Femur (tissue), 1 donor: ENCODE measurements at places on chromosomes 16 and 17.

GRCh38 chr17:51046514-51047384 lies 73.9 kb downstream of the SPAG9 start:
- peak; percentile 87 for DNase-seq

GRCh38 chr17:28796062-28796461 lies 46.5 kb downstream of the FAM222B start:
- DNase-seq, result no peak

- DNase-seq, result peak; percentile 73
Measured at GRCh38 chr16:53089434-53090285, 34.9 kb downstream of the CHD9 start.

DNA sequence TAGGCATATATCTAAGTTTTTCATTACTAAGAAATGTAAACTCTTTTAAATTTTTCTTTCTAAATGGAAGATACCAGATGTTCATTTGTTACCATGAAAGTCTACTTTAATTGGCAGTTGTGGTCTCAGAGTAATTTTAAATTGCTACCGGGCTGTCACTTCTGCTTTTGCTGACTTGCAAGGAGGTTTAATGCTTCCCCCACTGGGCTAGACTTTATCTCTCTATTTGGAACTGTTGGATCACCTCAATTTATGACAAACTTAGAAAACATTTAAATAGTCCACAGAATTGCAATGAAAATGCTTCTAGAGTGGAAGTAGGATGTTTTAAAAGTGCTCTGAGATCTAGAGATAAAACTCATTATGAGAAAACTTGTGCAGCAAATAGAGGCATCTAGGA lies 479.8 kb upstream of the GOT2 start:
- DNase-seq, result no peak

DNA sequence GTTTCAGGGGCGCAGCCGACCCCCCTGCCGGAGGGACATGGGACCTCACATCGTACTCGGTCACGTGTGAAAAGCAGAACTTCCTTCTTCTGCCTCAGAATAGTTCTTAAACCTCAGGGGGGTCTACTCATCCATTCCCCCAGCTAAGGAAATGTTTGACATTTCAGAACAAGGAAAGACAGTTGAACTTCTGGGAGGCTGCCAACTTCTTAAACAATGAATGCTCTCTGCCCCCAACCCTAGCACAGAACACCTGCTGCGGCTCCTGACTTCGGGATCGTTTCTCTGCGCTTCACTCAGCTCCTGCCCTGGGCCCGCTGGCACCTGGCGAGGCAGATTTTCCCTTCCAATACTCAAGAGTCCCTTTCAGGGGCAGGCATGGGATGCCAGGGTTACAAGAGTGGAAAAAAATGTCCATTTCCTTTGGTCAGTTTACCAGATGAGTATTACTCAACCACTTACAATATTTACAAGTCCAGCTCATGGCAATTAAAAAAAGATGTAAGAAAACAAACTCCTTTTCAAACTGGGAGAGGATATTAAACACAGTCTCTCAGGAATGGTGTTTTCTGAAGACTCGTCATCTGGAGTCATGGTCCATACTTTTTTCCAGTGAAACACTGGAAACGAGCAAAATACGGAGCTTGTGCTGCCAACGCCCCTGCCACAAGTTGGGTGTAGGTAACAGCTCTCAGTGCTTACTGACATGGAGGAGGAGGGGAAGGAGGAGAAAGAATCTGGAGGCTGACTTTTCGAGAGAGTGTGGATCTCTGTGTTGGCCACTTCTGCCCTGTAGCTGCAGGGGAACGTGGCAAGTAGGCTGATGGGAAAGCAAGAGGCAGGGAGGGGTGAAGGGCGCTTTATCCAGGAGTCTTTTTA lies 235.7 kb downstream of the NTN1 start:
- DNase-seq, result no peak

DNA sequence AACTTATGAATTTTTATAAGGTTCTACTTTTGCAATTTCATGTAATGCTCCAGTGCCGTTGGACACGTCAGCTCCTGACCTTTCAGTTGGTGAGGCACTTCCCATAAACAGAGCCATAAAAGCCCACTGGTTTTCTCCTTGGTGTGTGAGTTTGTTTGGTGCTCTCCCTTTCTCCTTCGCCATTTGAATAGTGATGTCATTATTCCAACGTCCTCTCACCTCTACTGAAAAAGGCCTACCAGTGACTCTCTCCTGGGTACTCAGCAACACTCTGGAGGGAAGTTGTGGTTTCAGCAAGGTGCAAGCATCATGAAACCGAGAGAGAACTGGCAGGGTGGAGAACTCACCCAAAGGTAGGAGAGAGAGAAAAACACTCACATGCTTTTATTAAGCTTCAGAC lies 29.6 kb upstream of the HNF1B start:
- DNase-seq, result no peak

- peak; percentile 53 for DNase-seq
Measured at GRCh38 chr17:66673668-66674276, 161.1 kb upstream of the CACNG5 start.

DNA sequence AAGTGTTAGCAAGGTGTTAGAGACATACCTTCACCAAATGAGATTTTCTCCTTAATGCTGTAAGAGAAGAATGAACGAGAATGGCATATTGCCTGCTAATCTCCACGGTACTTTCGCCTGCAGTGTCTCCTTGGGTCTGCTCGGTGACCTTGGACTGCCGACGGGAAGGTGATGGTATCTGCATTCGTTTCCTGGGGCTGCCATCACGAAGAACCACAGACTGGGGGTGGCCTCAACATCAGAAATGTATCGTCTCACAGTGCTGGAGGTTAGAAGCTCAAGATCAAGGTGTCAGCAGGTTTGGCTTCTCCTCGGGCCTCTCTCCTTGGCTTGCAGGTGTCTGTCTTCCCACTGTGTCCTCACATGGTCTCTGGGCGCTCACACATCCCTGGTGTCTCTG lies 86.3 kb upstream of the TNRC6C start:
- DNase-seq, result no peak

GRCh38 chr16:56985962-56986360 lies 3.4 kb upstream of the NLRC5 start:
- DNase-seq, result no peak

DNA sequence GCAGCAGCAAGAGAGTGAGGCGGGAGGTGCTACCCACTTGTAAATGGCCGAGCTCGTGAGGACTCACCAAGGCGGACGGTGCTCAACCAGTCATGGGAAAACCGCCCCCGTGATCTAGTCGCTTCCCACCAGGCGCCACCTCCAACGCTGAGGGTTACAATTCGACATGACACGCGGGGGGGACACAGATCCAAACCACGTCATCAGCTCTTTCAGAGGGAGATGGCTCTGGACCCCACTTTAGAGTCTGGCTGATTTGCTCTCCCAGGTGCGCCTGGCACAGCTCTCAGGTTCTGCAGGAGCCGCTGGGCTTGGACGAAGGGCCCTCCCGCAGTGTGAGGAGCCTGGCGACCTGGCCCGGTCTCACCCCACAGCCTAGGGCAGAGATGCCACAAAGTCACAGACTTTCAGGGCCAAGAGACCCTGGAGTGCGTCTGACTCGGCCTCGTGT lies 21.1 kb upstream of the DOC2B start:
- no peak for DNase-seq

DNA sequence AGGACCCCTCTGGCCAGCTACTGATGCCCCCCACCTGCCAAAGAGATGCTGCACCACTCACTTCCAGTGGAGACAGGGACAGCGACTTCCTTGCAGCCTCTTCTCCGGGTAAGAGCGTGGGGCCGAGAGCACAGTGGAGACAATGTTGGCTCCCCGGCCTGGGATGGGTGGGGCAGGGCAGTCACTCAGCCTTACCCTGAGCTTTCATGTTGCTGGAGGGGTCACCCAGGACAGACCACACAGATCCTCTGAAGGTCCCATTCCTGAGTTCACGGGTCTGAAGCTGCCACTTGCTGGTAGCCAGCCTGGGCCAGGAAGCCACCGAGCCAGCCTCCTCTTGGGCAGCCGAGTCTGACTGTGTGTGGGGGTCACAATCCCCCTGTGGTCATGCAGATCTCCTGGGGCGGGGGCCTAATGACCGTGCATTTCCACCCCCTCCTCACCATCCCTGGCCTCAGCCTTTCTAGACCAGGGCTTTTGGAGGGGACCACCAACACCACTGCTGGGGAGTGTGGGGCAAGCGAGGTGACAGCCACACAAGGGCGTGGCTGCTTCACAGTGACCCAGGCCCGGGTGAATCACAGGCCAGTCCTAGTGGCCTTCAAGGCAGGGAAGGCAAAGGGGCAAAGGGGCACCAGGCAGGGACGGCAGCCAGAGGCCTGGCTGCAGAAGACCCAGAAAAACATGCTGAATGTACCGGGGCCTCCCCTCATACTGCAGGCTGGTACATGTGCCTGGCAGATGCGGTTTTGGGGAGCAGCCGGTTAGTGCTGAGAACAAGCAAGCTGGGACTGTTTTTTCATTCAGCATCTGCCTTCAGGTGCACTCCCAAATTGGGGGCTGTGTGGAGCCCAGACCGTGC lies 10.4 kb downstream of the TAF1C start:
- no peak for DNase-seq

DNA sequence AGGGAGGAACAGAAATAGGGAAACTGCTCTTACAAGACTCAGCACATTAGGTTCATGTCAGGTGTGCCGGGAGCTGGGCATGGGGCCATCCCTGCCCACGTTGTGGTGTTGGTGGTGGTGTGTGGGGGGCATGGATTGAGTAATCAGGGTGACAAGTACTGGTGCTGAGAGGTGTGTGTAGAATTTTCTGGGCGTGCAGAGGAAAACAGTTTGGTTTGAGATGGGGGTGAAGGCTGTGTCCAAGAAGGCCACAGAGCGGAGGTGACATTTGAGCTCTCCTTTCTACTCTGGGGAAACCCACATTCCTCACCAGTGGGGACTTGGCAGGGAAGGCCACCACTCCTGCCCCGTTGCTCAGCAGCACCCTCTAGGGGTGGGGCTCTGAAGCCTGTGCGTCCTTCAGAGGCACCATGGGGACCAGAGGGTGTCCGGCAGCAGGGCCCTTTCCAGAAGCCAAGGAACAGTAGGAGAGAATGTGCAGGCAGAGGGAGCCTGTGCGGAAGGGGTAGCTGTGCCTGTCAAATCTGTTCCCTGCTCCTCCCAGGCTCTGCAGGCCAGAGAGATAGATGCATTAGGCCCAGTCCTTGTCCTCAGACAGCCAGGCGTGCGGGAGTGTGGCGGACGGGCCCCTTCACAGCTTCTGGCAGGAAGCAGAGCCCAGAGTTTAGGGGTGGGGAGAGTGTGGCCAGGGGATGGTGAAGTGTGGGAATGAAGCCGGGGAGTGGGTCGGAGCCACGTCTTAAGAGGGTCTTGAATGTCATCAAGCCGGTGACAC lies 48.7 kb upstream of the GSE1 start:
- DNase-seq, result no peak

GRCh38 chr16:88056212-88056611 lies 105.0 kb downstream of the BANP start:
- DNase-seq, result no peak

- DNase-seq, result no peak
Measured at GRCh38 chr17:18187226-18187625, 3.6 kb downstream of the ALKBH5 start.

GRCh38 chr16:86248310-86248905 lies 261.9 kb upstream of the FOXF1 start:
- no peak for DNase-seq

GRCh38 chr16:72068930-72069329 lies 5.9 kb downstream of the HPR start:
- DNase-seq, result no peak

GRCh38 chr17:77462553-77463497 lies 322.1 kb downstream of the SEC14L1 start:
- DNase-seq, result no peak

DNA sequence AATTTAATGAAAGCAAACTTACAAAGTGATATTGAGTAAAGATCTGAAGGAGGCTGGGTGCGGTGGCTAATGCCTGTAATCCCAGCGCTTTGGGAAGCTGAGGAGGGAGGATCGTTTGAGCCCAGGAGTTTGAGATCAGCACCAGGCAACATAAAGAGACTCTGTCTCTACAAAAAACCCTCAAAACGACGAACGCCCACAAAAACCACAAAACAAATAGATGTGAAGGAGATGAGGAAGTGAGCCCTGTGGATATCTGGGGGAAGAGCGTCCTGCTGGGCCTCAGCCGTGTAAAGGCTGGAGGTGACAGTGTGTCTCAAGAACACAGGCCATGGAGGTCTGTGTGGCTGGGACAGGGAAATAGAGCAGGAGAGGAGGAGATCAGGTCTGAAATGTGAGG lies 68.8 kb downstream of the ITFG1 start:
- DNase-seq, result no peak

DNA sequence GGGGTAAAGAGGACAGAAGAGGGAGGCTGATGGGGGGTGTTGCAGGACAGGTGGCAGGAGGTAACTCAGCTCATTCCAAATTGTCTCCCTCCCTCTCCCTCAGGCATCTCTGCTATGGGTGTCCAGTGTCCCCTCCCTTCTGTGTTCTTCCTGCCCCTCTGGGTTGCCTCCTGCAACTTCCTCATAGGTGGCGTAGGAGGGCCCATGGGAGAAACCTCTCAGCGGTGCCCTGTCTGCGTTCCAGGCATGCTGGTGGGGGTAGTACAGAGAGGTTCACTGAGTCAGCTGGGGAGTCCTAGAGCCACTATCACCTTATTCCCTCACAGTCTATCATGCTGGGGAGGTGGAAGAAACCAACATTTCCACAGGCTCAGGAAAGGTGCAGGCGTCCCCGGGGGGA lies 14.7 kb upstream of the ODF4 start:
- DNase-seq, result no peak

DNA sequence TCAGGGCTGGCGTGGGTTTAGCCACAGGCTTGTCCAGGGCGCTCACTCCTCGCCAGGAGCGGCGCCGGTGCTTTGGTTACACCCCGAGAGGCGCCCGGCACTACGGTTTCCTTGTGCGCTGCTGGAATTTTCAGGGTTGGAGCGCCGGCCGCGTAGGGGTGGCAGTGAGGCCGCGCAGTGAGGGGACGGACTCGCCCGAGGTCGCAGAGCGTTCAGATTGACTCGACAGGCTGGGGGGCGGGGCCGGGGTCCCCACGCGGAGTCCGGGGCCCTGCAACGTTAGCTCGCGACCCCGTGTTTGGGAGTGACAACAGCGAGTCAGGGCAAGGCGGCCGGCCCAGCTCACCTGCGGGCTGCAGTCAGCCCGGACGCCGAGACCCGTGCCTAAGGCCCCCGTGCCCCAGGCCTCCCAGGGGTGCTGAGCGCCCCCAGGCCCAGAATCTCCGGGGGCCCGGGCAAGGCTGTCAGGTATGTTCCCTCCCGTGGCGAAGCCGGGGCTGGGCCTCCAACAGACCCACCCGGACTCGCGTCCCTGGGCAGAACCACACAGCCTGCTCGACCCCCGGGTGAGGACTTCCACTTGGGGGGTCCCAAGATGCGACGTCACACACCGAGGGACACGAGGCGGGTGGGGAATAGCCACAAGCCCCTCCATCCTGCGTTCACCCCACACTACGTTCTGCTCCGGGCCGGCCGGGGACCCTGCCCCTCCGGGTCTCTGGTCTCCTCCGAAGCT lies 1.3 kb upstream of the ACTG1 start:
- DNase-seq, result peak; percentile 79
